ENCODE measurements at places on chromosomes 7 and 10. TPM values are rescaled to one million over a fixed set of nuclear protein-coding genes. Genes with fewer than 3 reads are reported as not detected.

The ANK3 gene
- 363 TPM for total RNA-seq

The HABP2 gene
- not detected for total RNA-seq

The MKI67 gene
- total RNA-seq, result 13.6 TPM

The LOXL4 gene
- total RNA-seq, result 0.27 TPM

The LIPM gene
- not detected for total RNA-seq

The ZFYVE27 gene
- total RNA-seq, result 38.5 TPM

The MLLT10 gene
- 74.9 TPM for total RNA-seq

The PTPN12 gene
- 102 TPM for total RNA-seq

Measured in cerebellum (tissue), 4 donors.